Stimulated activated CD4-positive, alpha-beta T cell treated with anti-CD3 and anti-CD28 coated beads, Interleukin-15, amount 100 ng/mL, for 48 hours (primary cell): ENCODE measurements at places on chromosomes 7 and 10.

- DNase-seq, result no peak
Measured at GRCh38 chr7:133761443-133761842, 365.7 kb upstream of the LRGUK start.

GRCh38 chr10:4048236-4048864 lies 263.3 kb upstream of the KLF6 start:
- no peak for DNase-seq

DNA sequence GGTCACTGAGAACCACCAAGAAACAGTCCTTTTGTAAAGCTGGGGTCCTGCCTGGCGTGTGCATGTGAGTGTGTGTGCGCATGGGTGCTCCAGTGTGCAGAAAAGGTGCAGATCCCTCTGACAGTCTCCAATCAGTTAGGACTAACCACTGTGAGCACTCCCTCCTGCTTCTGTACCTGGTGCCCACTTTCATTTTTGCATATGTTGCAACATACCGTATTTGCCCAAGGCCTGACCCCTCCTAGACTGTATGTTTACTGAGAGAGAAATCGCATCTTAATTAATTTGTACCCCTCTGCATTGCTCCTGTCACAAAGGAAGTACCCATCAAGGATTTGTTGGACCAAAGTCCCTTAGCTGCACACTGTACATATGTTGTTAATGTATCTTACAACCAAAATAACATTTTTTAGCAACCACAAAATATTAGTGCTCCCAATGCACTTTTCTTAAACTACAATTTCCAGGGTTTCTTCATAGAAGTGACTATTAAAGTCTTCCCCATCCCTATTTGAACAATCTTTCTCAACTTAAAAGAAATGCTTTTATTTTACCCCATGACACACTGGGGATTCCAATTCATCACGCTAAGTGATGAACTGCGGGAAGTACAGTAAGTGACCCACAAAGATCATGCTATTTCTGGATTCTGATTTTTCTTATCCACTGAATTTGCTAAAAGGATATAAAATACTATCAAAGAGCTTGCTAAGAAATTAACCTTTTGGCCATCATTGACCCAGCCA lies 16.6 kb downstream of the PAXIP1 start:
- DNase-seq, result no peak

GRCh38 chr7:151840088-151840910 lies 36.6 kb downstream of the PRKAG2 start:
- DNase-seq, result no peak

DNA sequence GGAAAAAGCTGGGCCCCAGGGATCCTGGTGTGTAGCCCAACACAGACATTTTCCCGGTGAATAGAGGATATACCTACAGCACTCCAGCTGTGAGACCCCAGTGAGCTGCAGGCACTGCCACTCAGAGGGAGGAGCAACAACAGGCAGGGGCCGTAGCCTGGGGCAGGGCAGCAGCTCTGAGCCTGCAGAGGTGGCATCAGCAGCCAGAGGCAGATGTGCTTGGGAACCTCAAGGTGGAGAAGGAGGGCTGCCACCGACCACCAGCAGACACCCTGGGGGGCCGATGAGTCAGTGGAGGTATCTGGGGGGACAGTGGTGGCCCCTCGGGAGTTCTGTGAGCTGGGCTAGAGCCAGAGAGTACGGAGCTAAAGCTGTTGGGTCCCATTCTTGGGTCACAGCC lies 110.2 kb upstream of the GDF10 start:
- no peak for DNase-seq

DNA sequence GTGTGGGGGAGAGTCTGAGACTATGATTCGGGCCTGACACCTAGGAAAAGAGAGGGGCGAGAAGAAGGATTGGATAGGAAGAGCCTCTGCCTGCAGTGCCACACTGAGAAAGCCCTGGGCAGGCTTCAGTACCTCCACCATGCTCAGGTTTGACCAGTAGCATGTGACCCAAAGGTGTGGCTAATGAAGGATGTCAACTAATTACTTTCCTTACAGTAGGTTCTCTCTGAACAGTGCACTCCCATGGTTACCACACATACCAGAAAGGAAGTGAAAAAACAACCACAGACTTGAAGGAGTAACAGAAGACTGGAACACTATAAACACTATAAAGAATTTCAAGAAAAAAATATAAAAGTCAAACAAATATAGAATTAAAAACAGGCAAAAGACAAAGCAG lies 46.2 kb downstream of the SEM1 start:
- no peak for DNase-seq

- DNase-seq, result peak; percentile 37
Measured at GRCh38 chr7:106774768-106775551, 90.1 kb upstream of the PIK3CG start.

- DNase-seq, result no peak
Measured at GRCh38 chr7:39356172-39356925, 209.9 kb upstream of the YAE1 start.

- no peak for DNase-seq
Measured at GRCh38 chr7:16187131-16187530, 234.2 kb downstream of the CRPPA start.

- no peak for DNase-seq
Measured at GRCh38 chr10:84108797-84109196, 30.5 kb upstream of the GHITM start.
